ENCODE measurements at places on chromosomes 1 and 21.

DNA sequence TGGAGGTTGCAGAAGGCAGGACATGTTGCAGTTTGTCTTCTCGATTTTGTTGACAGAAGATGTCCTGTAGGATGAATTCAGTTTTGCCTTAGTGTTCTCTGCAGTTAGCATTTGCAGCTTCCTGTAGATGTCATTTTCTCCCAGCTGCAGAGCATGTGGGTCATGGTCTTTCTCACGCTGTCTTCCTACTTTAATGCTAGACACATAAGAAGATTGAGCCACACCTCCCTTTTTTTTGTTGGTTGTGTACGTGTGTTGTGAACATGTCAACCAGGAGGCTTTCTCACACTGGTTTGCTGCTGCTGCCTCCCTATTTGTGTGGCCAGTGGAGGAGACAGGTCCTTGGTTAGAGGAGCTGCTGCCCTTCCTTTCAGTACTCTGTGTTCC lies 110.7 kb downstream of the VPS13D start:
- ATAC-seq, result no peak

- ATAC-seq, result peak; percentile 82
Observed at GRCh38 chr1:233294913-233295236, 650 bp downstream of the PCNX2 start.

- ATAC-seq, result peak; percentile 61
Observed at GRCh38 chr1:229238674-229239415, 32.1 kb upstream of the RAB4A start.

- ATAC-seq, result peak; percentile 65
Observed at GRCh38 chr1:52825868-52826267, 16.7 kb upstream of the ZYG11A start.

- ATAC-seq, result no peak
Observed at GRCh38 chr1:70807088-70807664, 240.4 kb downstream of the PTGER3 start.

- ATAC-seq, result peak; percentile 87
Observed at GRCh38 chr1:212470059-212470458, 37.3 kb downstream of the NENF start.

GRCh38 chr1:153617663-153618062 lies 1.5 kb upstream of the S100A14 start:
- ATAC-seq, result peak; percentile 92

DNA sequence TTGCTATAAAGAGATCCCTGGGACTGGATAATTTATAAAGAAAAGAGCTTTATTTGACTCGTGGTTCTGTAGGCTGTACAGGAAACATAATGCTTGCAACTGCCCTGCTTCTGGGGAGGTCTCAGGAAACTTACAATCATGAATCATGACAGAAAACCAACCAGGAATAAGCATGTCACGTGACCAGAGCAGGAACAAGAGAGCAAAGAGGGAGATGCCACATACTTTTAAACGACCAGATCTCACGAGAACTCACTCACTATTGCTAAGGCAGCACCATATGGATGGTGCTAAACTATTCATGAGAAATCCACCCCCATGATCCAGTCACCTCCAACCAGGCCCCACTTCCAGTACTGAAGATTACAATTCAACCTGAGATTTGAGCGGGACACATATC lies 49.8 kb upstream of the RCC1 start:
- ATAC-seq, result peak; percentile 53

DNA sequence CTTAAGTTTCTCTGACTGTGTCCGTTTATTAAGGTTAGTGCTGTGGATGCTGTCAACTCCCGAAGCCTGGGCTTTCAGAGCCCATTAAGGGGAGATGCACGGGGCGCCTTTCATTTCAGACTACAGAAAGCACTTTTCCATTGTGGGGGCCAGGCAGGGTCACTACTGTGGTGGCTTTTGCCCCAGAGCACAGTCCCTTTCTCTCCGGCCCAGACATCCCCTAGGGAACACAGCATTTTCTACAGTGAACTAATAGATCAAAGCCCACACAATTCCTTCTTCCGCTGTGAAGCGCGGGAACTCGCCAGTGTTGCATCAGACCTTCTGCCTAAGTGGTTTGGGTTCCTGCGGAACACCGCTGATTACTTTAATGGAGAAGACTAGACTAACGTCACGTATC lies 26.8 kb upstream of the MAP1LC3C start:
- no peak for ATAC-seq

DNA sequence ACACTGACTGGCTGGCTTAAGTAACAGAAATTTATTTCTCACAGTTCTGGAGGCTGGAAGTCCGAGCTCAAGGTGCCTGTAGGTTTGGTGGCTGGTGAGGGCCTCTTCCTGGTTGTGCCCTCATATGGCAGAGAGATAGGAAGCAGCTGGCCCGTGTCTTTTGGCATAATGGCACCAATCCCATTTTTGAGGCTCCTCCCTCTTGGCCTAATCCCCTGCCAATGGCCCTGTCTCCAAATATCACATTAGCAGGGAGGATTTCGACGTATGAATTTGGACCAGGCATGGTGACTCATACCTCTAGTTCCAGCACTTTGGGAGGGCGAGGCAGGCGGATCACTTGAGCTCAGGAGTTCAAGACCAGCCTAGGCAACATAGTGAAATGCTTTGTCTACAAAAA lies 37.4 kb downstream of the AGPAT3 start:
- no peak for ATAC-seq

DNA sequence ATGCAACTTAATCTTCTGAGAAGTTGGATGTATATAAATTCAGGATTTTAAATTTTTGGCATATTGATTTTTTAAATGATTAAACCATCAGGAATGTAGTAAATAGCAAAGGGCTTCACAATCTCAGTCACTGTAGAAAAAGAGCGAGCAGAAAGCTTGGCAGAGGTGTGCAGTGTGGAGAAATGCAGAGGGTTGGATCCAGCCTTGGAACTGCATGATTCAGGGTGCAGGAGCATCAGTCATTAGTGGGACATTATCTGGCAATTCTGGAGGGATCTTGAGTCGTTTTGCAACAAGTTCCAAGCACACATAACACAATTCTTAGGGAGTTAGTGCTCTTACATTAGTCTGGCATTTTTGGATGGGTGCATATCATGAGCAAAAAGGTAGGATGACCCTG lies 267.9 kb downstream of the PLA2G4A start:
- 0 out of 3 replicates have a peak, but pooled peaks have one; percentile 37 for ATAC-seq

DNA sequence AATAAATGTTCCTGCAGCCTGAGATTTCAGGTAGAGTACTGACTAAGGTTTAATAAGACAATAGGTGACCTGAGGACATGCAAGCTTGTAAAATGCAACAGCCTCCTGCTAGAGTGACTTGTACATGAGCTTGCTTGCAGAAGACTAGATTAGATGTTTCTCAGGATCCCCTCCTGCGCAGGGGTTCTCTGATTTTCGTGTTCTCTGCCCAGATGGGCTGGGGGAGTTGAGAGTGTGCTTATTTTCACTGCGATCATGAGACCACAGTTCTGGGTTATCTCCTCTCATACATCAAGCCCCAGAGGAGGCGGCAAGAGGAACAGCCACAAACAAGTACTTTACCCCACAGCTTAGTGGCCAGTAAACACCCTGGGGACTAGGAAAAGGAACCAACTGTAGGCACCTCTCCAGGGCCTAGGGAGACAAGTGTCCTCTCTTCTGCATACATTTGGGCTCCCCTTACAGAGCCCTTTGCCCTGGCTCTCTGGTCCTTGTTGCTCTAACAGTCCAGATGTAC lies 8.0 kb downstream of the TMEM81 start:
- ATAC-seq, result peak; percentile 6

DNA sequence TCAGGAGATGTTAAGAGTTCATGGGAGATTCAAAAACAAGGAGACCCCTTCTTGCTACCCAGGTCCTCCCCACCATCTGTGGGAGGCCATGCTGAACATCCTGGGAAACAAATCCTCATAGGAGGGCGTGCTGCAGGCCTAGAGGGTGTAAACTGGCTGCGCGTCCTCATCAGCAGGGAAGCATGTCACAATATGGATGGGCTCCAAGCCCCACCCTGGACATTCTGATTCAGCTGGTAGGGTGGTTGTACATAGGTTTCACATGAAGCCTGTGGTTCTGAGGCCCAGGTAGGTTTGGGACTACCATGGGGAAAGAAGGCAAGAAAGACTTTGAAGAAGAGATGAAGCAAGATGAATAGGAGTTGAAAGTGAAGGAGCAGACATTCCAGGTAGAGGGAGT lies 44.6 kb upstream of the IFNLR1 start:
- no peak for ATAC-seq

GRCh38 chr1:175343945-175344344 lies 151.4 kb upstream of the KIAA0040 start:
- no peak for ATAC-seq
